Ammon's horn (tissue), 1 donor: ENCODE measurements at places on chromosomes 12 and 14.

GRCh38 chr14:105709281-105710118 is 183.1 kb downstream of the TMEM121 start:
- DNase-seq = no peak

- DNase-seq = no peak
Measured at GRCh38 chr14:98415766-98416165, 856.2 kb downstream of the BCL11B start.

DNA sequence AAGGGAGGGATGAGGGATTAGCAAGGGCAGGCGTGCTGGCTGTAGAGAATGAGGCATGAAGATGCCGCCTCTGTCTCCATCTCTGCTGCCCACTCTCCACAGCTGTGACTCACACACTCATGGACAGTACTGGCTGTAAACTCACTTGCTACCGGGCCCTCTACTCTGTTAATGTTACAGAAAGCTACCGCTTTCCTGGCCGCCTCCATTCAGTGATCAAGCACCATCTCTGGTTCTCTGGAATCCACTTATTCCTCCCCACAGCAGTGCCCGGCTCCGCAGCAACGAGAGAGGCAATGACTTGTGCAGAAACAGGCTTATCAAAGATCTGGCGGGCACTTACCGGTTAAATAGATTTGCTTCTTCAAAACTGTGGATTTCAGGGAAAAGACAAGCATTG is 34.8 kb downstream of the AMN start:
- no peak for DNase-seq

- no peak for DNase-seq
Measured at GRCh38 chr14:92936085-92936484, 13.1 kb downstream of the CHGA start.

- DNase-seq = no peak
Measured at GRCh38 chr12:569091-569676, 94.1 kb downstream of the NINJ2 start.

- DNase-seq = peak; percentile 63
Measured at GRCh38 chr12:130401703-130402102, 64.0 kb downstream of the PIWIL1 start.

DNA sequence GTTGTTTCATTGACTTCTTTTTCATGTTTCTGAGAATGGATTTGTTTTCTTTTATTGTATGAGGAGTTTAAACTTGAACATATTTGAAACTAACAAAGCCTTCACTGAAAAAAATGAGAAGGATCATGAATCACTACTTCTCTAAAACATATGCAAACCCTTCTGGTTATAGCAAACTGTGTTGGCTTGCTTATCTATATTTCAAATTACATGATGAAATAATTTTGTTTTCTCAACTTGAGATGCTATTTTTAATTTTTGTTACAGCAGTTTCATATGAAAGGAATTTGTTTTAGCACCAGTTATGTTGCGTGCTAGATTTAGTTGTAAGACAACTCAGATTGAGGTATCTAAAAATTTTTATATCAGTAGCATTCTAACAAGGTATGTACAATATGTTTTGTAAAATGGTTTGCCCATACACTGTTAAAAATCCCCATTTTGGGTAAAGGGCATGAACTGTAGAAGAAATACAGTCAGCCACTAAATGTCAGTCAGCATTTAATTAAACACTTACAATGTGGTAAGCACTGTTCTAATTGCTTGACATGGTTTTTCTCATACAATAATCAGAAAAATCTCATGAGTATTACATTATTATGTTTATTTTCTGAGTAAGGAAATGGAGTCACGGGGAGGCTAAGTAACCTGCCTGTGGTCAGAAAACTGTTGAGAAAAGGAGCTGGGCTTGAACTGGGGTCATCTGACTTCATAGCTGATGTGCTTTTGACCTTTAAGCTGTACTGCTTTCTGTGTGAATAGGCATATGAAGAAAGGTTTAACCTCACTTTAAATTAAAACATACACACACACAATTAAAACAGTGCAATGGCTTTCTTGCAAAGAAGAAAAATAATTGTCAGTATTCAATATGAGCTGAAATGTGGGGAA is 105.7 kb downstream of the PLEKHA5 start:
- no peak for DNase-seq

DNA sequence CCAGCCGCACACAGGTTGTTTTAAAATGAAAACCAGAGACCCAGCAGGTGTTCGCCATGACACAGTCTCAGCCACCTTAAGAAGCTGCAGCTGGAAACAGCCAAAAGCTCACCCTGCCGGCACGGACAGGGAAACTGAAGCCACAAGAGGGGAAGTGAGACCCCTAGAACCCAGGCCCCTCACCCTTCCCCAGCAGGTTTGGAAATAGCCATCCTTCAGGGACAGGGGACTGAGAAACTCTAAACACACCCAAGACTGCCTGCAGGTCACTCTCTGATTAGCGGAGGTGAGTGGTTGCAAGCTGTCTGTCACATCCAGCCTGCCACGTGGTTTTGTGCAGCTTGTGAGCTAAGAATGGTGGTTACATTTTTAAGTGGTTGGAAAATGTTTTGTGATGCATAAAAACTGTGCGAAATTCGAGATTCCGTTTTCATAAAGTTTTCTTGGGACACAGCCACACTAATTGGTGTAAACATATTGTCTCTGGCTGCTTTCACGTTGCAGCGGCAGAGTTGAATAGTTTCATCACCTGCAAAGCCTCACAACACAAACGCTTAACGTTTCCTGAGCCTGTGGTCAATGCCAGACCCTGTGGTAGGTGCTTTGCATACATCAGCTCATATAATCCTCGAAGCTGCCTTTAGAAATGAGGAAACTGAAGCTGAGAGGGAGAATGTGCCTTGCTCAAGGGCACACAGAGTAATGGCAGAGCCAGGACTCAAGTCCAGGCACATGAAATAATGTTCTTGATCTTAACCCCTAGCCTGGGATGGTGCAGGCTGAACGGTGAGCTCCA is 1.7 kb upstream of the SELPLG start:
- no peak for DNase-seq

DNA sequence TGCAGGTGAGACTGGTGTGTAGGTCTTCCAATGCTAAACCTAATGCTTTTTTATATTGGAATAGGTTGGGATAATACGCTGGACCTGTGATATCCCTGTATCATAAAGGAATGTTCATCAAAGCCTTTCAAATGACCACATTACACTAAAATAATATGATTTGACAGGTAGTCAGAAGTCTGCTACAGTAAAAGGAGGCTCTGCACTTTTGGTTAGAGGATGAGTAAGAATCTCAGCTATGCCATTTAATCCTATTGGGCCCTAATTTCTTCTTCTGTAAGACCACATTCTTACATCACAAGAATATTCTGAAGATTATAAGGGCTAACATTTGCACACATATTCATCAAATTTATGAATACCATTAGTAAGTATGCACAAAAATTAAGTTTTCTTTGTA is 250.5 kb upstream of the FLRT2 start:
- DNase-seq = no peak

- DNase-seq = no peak
Measured at GRCh38 chr12:32897687-32898573, 1.4 kb upstream of the PKP2 start.

DNA sequence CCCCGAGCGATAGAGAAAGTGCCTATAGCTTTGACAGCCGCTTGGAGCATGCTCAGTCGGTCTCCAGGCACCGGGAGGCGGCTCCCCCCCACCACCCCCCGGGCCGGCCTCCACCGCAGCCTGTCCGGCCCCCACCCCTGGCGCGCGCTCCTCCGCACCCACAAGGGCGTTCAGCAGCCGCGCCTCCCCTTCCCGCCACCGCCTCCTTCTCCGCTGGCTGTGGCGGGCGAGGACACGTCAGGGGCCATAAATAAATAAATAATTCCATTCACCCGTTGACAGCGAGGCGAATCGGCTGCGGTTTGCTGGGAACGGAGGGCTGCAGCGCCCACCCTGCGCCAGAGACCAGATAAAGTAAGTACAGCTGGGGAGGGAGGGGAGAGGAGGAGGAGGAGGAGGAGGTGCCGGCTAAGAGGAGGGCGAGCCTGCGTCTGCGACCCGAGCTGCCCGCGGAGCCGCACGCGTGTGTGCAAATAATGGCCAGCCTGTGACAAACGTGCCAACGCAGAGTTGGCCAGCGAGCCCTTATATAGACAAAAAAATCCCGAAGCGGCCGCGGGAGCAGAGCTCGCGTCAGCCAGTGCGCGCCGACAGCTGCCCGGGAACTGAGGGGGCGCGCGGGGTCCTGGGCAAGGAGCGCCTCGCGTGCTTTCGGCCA is at the start of gene SLC16A7:
Gene SLC16A7, plus strand, starts transcription at position 147 of the 658 bp plus-strand sequence. CDS start 108,773 bp downstream, outside the sequence.
- DNase-seq = peak; percentile 92

DNA sequence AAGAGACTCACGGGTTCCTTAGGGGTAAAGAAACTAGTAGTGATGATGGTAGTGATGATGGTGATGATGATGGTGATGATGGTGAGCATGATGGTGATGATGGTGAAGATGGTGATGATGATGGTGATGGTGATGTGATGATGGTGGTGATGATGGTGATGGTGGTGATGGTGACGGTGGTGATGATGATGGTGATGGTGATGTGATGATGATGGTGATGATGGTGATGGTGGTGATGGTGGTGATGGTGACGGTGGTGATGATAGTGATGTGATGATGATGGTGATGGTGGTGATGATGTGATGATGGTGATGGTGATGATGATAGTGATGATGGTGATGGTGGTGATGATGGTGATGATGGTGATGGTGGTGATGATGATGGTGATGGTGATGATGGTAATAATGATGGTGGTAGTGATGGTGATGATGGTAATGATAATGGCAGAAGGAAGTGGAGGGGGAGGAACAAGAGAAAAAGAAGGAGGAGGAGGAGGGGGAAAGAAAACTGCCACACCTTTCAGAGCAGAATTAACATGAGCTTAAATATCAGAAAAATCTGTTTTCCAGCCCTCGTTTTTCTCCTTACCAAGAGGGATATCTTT is 85.5 kb downstream of the FZD10 start:
- DNase-seq = no peak
